ENCODE measurements at places on chromosomes 5 and 9.

DNA sequence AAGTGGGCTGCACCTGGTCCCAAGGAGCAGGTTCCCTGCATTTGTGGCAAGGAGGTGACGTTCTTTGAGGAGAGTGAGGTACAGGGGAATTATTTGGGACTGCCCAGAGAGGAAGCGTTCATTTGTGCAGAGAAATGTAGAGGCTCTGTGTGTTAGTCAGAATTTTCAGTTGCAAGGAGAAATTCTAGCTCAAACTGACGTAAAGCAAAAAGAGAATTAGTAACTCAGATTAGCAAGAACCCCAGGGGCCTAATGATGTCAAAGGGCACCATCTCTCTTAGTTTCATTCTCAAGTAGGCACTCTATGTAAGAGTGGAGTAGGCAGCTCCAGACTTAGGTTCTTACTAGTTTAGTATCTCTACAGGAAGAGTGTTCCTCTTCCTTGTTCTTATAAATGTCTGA is 2.4 kb upstream of the TXN start:
- DNase-seq, result no peak

DNA sequence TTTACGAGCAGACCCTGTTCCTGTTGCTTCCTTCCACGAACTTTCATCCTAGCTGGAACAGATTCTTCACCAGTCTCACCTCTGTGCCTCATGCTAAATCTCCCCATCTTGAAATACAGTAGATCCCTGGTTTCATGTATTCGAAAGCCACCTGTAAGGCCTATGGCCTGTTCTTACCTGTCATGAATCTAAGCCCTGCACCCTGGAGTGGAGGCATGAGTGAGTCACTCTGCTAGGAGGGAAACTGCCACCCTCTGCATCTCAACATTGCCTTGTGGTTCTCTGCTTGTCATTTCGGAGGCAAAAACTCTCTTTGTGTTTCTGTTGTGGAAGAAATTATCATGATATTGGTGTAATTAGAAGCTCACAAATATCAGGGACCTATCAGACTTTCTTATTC is 320.0 kb downstream of the ENC1 start:
- no peak for DNase-seq

DNA sequence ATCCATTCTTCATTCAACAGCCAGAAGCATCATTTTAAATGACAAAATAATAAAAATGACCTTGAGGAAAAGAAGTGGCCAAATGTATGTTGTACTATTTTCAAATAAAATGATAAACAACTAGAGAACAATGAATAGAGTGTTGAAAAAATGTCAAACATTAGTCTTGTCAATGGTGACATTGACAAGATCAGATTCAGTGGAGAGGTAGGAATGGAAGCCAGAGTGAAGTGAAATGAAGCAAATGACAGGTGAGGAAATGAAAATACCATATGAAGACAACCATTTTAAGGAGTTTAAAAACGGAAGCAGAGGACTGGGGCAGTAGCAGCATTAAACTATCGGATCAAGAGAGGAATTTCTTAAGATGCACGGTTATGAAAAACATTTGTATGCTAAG is 38.2 kb upstream of the COX7C start:
- DNase-seq, result no peak

DNA sequence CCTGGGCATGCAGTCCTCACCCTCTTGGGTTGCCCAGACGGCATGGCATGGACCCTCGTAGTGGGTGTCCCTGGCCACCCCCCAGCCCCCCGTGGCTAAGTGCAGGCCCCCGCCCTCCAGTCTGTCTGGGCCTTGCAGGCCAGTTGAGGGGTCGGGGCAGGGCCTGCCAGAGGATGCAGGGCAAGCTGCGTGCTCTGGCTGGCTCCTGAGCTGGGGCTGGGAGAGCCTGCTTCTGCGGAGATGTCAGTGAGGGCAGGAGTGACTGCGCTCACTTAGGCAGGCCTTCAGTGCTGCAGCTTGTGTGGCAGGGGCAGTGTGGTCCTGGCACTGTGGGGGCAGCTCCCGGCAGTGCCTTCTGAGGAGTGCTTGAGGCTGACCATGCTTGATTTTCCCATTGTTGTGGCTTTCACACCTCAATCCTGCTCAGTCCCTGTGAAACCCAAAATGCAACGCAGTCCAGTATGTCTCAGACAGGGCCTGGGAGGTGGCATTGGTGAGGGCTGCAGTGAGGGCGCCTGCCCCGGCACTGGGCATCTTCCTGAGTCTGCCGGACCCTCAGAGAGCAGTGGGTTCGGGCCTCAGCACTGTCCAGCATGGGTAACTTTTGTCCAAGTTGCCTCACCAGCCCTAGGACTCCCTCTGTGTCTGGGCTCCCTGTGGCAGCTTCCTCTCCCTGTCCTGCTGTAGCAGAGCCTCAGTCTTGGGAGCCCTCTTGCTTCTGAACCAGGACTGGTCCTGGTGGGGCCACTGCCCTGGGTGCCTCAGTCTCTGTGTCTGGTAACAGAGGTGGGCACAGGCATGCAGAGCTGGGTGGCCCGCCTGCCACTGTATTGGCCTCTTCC is 93.0 kb downstream of the PHF2 start:
- DNase-seq, result no peak

- no peak for DNase-seq
Measured at GRCh38 chr5:113382731-113383130, 52.1 kb downstream of the TSSK1B start.

- peak; percentile 75 for DNase-seq
Measured at GRCh38 chr5:181133610-181134231, 2.8 kb upstream of the OR2V1 start.

- DNase-seq, result no peak
Measured at GRCh38 chr5:138107213-138107612, 23.4 kb downstream of the WNT8A start.

DNA sequence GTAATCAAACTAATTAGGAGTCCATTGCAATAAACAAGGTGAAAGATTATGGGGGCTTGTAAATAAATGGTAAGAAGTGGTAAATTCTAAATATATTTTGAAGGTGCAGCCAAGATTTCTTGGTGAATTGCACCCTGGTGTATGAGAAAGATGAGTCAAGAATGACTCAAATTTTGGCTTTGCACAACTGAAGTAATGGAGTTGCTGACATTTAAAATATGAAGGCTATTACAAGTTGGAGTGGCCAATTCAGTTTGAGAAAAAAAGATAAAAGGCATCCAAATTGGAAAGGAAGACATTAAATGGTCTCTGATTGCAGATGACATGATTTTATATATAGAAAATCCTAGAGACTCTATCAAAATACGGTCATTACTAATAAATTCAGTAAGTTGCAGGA is 2330.6 kb downstream of the MAT2B start:
- no peak for DNase-seq

DNA sequence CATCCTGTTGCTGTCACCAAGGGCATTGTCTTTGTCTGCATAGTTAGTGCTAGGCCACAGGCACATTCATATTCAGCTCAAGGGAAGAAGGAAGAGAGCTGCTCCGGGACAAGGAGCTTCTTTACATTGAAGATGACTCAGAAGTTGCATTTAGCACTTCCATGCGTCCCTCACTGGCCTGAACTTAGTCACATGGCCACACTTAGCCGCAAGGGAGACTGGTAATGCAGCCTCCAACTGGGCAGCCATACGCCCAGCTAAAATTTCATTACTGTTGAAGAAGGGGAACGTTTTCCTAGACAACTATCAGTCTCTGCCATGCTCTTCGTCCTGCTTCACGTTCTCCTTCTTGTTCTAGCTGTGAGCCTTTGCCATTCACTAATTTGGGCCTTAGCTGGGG is 20.0 kb downstream of the ACTL7B start:
- peak; percentile 43 for DNase-seq

DNA sequence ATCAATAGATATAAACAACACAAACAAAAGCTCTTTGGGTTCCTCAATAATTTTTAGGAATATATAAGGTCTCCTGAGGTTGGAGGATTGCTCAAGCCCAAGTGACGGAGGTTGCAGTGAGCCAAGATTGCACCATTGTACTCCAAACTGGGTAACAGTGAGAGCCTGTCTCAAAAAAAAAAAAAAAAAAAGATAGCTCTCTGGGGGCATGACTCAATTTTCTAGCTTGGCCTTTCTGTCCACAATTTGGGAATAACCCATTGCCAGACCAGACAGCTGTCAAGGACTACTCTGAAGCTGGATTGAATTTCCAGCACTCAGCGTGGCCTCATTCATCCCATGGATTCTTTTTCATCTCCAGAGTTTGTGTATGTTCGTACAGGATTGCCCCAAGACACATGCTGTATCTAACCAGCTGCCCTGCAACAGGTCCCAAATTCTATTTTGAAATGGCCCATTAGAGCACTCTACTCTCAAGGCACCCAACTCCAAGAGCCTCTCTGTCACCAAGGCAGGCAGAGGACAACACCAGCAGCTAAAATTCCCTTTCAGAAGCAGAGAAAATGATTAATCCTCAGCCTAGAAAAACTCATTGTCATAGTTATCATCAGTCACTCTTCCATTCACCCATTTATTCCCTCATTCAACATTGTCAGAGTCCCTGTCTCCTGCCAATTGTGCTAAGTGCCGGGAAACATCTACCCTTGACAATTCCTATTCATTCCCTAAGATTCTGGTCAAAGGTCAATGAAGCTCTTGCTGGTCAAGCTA is 8.7 kb downstream of the FAM193B start:
- DNase-seq, result peak; percentile 82

- DNase-seq, result no peak
Measured at GRCh38 chr5:92371171-92371888, 988.2 kb upstream of the ARRDC3 start.

DNA sequence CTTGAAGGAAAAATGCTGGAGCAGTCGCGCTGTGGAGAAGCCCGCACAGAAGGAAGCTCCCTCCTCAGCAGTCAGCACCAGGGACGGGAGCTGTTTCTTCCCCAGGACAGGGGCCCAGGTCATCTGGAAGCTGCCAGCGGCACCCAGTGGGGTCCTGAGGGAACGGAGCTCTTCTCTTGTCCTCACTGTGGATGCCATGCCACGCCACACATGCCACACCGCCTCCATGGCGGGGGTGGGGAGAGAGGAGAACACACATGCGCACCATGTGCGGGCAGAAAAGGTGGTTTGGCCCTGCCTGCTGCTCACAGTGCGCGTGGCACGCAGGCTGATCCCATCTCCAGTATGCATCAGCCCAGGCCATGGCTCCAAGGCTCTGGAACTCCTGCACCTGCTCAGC is 41.7 kb upstream of the ZNF354B start:
- no peak for DNase-seq

DNA sequence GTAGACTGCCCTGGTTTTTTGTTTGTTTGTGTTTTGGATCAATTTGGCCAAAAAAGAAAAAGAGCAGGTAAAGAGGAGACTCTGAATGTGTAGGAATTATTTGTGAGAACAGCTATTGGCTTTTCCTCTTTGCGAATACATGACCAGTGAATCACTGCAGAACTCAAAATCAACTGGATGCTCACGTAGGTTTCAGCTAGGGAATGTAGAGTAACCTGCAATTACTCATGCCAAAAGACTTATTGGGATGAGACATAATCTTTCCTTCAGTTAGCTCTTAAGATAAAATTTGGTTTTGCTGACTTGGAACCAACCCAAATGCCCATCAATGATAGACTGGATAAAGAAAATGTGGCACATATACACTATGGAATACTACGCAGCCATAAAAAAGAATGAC is 348.0 kb downstream of the NPR3 start:
- DNase-seq, result no peak

DNA sequence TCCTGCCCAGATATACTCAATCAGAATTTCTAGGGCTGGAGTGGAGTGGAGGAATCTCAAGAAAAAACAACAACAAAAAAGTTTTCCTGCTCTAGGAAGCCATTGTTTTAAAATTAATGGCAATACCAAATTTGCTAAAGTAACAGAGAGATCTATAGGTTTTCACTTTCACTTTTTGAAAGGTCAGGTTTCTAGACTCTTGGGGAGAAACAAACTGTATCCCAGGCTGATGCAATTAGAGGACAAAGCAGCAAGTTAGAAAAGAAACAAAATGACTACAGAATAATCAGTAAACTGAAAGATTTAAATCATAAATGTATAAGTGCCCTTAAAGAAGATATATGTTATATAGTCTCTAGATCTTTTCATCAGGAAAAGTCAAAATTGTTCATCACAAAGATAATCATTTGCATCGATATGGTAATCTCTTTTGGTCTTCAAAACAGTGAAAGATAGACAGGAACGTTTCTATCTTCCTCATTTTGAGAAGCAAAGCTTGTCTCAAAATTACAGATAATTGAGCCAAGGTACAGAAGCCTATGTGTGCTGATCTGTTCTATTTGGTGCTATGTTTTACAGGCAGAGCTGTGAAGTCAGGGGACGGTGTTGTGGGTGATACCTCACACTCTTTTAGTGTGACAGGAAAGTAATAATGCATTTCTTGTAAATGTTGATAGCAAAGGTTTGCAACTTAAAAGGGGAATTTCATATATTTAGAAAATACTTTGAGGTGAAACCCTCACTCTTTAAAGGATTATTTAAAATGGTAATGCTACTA is 1746.6 kb upstream of the C9orf72 start:
- peak; percentile 13 for DNase-seq

DNA sequence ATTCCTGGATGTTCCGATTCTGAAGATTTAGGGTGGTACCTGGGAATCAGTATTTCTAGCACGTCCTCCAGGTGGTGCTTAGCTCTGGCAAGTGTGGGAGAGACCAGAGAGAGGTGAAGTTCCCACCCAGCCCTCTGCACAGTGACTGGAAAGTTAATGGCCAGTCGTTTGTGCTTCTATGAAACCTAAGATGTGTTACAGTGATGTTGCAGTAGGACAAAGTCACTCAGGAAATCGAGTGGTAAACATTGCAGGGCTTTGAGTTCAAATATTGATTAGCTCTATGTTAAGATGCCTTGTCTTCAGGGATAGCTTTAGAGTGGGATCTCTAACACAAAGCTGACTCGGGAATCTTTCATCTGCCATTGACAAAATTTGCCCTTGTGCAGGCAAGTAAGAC is 55.6 kb downstream of the PIK3R1 start:
- DNase-seq, result no peak

DNA sequence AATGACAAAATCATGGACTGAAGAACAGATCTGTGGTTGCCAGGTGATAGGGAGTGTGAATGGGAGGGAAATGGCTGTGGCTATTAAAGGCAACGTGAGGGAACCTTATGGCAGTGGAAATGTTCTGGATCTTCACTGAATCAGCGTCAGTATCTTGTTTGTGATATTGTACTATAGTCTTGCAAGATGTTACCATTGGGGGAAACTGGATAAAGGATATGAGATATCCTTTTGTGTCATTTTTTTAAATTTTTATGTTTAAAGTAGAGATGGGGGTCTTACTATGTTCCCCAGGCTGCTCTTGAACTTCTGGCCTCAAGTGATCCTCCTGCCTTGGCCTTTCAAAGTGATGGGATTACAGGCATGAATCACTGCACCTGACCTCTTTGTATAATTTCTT is 95.5 kb downstream of the RPS23 start:
- DNase-seq, result no peak

DNA sequence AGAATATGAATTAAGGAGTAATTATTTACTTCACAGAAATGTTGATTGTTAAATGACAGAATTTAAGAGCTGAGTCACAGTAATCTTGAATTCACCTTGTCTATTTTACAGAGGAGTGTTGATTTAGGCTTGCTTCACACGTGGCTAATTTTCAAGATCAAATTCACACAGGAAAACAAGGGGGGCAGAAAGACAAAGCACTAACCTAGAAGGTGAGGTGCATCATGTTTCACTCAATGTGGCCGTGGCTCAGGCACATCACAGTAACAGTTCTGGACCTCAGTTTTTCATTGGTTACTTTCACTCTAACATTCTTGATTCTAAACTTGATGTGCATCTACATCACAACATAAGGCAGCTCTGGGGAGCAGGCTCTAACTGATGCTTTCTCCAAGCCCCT is 69.6 kb upstream of the GNAQ start:
- no peak for DNase-seq

GRCh38 chr5:1547655-1548054 is 23.9 kb upstream of the LPCAT1 start:
- no peak for DNase-seq
